ENCODE measurements at places on chromosomes 5 and 9.

GRCh38 chr5:64775291-64775690, 6.6 kb downstream of the CWC27 start:
- no peak for DNase-seq

- no peak for DNase-seq
These were observed 3.8 kb upstream of the ELAVL2 start for GRCh38 chr9:23829580-23830475.

- no peak for DNase-seq
These were observed 571.3 kb upstream of the TLE4 start for GRCh38 chr9:79000230-79001002.

DNA sequence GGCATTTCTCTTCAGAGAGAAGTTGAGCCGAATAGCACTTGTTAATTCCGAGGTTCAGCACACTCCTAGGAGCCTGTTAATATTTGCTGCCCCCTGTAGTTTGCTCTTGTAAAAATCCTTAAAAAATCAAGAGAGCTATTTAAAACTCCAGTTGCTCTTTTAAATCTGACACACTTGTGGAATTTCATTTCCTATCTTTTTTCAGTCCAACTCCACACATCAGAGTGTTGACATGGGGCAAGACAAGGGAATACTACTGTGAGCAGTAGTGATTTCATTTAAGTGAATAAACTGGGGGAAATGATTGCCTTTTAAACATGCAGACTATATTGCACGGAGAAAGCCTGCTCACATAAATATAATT, 1096.3 kb upstream of the DMAC1 start:
- DNase-seq: peak; percentile 2

GRCh38 chr5:912280-913091, 19.8 kb downstream of the TRIP13 start:
- peak; percentile 98 for DNase-seq

DNA sequence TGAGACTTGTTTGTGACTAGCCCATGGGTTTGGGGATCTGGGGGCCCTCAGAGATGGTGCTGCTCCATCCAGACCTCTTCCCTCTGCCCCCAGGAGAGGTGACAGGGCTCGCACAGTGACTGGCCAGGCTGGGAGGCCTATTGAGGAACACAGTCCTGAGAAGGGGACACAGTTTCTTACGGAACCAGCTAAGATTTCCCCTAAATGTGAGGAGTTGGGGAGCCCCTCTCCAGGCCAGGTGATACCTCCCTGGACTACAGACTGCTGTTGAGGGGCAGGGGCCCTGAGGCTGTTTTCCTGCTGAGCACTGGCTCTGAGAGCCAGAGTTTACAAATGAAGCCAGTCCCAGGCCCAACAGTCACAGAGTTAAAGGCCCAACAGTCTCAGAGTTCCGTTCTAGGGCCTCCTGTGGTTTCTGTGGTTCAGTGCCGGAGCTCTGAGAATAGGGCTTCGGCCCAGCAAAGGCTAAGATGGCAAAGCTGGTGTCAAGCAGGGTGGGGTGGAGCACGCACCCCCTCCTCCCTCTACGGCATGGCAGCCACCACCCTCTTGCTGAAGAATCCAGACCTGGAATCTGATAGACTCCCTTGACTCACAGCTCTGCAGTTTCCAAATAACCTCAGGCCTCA, 1.1 kb upstream of the SEMA4D start:
- DNase-seq: no peak

DNA sequence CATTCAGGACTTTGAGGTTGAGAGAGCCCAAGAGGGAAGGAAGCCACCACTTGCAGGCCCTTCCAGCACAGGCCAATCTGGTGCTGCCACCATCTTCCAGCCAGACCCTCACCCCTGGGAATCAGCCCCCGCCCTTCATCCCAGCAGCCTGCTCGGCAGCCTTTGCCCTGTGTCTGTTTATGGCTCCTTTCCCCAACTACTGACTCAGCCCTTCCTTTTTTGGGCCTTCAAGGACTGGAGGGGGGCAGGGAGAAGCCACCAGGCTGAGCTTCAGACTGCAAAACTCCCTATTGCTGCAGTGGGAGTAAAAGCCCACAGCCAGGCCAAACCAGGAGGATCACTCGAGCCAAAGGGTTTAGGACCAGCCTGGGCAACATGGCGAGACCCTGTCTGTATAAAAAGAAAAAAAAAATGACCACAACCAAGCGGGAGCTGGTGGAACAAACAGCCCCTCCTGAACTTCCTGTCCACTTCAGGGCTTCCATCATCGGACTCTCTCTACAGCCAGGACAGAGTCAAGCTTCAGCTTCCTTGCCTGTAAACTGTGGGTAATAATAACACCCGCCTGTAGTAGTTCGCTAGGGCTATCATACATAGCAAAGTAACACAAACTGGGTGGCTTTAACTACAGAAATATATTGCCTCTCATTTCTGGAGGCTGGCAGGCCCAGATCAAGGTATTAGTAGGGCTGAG, 85.9 kb upstream of the IL17B start:
- DNase-seq: no peak

DNA sequence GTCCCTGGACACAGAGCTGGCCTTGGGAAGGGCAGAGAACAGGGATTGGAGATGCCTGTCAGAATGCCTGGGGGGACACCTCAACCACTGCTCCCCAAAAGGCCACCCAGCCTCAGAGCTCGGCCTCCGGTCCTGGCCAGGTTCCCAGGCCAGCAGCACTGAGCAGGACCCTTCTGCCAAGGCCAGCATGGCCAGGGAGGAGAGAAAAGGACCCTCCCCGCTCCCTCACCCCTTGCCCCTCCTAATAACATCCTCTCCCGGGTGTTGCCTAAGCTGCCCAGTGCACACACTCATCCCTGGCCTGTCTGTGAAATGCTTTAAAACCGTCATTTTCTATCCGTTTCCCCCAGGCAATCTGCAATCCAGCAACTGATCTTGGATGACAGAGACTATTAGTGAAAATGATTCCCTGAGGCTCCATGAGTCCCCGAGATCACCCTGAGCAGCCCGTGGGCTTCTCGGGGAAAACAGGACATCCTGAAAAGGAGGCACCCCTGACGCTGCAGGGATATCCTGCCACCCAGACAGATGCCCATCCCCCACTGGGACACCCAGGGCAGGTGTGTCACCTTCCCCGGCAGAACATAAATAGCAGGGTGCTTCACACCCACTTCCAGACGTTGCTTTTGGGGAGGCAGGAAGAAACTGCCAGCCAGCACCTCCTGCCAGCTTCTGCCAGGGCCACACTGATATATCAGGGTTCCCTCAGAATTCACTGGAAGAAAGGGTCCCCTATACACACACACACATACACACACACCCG, 75.3 kb downstream of the ADAMTS2 start:
- DNase-seq: no peak

DNA sequence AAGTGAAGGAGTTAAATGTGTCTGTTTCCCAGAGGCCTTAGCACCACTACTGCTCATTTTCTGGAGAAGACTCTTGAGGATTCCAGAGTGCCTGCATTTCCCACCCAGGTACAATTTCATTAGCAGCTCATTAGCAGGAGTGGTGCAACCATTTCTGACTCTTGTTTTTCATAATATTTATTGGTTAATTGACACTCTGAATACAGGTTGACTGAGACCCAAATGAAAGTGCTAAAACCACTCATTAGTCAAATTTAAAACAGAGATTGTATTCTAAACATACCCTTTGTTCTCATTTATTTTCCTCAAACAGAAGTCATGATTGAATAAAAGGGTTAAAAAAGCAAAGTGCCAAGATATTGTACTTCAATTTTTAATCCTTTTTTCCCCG, 134.5 kb downstream of the SIL1 start:
- no peak for DNase-seq

- no peak for DNase-seq
These were observed 2.8 kb downstream of the CACNA1B start for GRCh38 chr9:137880160-137880975.

DNA sequence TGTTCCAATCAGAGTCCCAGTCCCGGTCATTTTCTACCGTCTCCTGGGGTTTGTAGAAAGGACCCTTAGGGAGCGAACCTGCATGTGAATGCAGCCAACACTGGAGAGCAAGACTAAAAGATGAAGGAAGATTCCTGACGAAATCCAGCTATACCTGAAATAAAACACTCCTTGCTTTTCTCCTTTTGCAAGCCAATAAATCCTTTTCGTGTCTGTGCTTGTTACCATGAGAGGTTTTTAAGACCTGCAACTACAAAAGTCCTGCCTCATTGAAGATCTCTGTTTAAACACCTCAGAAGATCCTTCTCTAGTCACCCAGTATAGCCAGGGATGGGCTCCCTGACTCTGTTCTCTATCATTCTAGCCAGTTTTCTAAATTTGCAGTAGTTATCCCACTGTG, 10.0 kb upstream of the SLC34A1 start:
- DNase-seq: no peak

DNA sequence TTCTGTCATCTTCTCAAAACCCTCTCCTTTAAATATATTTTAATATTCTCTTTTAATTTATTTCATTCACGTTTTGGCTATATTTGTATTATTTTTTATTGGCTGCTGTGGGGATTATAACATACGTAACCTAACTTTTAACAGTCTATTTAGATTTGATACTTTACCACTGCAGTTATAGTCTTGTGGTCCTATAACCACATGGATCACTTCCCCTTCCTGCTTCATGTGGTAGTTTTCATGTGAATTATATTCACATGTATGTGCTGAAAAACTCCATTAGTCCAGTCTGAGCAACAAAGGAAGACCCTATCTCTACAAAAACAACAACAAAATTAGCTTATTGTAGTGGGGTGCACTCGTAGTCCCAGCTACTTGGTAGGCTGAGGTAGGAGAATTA, 34.3 kb downstream of the CENPP start:
- no peak for DNase-seq

DNA sequence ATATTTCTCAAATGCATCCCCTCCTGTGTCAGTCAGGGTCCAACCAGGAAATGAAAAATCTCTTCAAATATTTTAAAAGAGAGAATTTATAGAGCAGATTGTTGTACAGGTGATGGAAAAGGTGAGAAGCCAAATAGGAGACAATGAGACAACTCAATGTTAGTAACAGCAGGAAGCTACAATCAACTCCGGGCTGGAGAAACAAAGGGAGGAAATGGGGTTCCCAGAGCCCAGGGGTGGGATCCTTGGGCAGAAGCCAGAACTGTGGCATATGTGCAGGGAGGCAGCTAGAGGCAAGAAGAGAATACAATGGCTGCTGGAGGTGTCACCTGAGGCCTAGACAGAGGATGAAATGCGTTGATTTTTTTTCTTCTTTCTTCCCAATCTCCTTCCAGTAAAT, 361.8 kb upstream of the ACTBL2 start:
- no peak for DNase-seq

GRCh38 chr5:82792096-82792495, 285.1 kb downstream of the TMEM167A start:
- no peak for DNase-seq

DNA sequence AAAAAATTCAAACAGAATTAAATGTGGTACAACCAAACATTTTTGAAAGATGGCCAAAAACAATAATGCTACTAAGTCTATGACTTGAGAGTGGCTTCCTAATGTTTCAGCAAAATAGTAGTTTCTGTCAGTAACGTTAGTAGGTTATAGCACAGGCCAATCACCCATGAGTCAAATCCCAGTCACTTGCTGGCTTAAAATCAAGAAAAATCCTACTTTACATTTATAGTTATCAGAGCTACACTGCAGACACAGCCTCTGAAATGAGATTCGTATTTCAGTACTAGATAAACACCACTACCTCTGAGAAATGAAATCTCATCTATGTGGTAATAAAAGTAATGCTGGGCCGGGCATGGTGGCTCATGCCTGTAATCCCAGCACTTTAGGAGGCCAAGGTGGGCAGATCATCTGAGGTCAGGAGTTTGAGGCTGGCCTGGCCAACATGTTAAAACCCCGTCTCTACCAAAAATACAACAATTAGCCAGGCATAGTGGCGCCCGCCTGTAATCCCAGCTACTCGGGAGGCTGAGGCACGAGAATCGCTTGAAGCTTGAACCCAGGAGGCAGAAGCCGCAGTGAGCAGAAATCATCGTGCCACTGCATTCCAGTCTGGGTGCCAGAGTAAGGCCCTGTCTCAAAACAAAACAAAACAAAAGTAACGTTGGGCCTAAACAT, 6.1 kb downstream of the ZDHHC21 start:
- no peak for DNase-seq

GRCh38 chr5:59525957-59526356, 367.6 kb downstream of the PDE4D start:
- no peak for DNase-seq

DNA sequence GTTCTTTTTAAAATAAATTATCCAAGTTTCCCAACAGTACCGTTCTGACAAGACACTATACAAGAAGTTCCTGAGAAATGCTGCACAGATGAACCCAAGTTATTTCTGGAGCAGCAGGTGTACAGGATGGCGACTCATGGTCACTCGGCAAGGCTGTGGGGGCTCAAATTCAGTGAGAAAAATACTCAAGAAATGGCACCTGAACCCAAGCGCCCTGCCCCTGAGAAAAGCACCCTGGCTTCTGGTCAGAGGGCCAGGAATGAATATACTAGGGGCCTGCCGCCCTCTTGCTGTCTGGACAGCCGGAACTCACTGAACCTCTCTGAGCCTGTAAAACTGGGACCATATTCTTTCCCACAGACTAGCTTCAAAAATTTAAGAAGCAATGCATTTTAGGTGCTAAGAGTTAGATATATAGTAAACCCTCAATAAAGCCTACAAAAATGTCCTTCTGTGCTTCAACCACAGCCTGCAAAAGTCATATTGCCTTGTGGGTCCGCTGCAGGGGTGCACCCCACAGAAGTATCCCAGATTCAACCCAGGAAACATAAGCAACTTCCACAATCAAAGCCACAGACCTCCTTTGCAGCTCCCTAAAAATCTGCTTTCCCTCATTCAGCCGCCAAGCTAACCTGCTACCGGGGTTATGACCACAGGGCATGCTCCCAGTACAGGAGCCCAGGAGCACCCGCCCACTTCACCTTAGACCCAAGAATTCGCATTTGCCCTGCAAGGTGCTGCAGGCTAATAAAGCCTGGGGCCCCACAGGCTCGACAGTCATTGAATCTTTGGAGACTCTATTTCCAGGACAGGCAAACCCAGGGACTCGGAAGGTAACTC, 1.4 kb downstream of the RAPGEF1 start:
- DNase-seq: peak; percentile 57

DNA sequence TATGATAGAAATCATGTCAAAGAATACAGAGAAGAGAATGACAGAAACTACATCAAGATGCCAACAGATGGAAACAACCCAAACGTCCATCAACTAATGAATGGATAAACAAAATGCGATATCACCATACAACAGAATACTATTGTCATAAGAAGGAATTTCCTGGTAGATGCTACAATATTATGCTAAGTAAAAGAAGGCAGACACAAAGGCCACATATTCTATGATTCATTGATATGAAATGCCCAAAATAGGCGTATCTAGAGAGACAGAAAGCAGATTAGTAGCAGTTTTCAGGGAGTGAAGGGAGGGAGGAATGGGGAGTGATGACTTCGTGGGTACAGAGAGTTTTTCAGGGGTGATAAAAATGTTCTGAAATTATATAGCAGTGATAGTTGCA, 58.3 kb upstream of the AKNA start:
- DNase-seq: no peak

GRCh38 chr9:94164806-94165549, 80.7 kb downstream of the PTPDC1 start:
- DNase-seq: no peak

- DNase-seq: no peak
These were observed 51.4 kb upstream of the NRARP start for GRCh38 chr9:137353223-137354152.

Measured in SW480 (cell line).